ENCODE measurements at places on chromosomes 6 and 20. TPM values are rescaled to one million over a fixed set of nuclear protein-coding genes. Genes with fewer than 3 reads are reported as not detected.

GRCh38 chr6:116975600-116975999, 98.6 kb downstream of the RFX6 start:
- no peaks in the 10 kb centered on the region for H3K27me3 ChIP-seq
- no peaks in the 10 kb centered on the region for H3K4me1 ChIP-seq
- DNase-seq = no peak
- H3K36me3 ChIP-seq = no peaks in the 10 kb centered on the region
- no peak overlapping the region for H3K4me3 ChIP-seq

DNA sequence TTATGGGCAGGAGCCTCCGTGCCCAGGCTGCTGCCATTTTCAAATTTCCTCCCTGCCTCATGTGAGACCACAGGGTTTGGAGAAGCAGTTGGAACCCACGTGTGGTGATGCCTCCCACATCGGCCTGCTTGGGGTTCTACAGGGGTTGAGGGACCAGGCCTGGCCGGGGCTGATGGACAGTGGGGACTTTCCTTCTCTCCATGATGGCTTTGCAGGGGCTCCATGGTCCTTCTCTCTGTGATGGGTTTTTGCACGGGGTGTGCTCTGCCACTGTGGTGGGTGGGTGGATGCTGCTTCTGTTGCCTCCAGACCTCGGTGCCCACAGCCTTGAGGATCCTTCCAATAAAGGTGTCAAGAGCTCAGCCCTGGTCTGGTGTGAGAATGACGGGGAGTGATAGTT, 54.4 kb downstream of the ADNP start:
- H3K4me1 ChIP-seq = no peaks in the 10 kb centered on the region
- no peak overlapping the region for H3K4me3 ChIP-seq
- no peak for DNase-seq
- no peak overlapping the region for H3K27ac ChIP-seq

LPA gene
- total RNA-seq = 0.14 TPM

GRCh38 chr6:32761072-32761471, 2.3 kb downstream of the HLA-DQB2 start:
- DNase-seq = no peak
- H3K4me3 ChIP-seq = no peak overlapping the region
- peaks cover 27% of the 10 kb centered on the region for H3K27me3 ChIP-seq
- H3K27ac ChIP-seq = no peak overlapping the region
- no peaks in the 10 kb centered on the region for H3K36me3 ChIP-seq

NNAT gene
- total RNA-seq = 19.9 TPM

ANKRD66 gene
- total RNA-seq = 0.05 TPM

Data from thymus (tissue), 14 donors.